ENCODE measurements at places on chromosomes 16 and 17. TPM values are rescaled to one million over a fixed set of nuclear protein-coding genes. Genes with fewer than 3 reads are reported as not detected.
A peak's percentile ranks its signal among the peaks of the same experiment; 100 is the strongest.

GRCh38 chr17:72693151-72693878 is 399.2 kb downstream of the SLC39A11 start:
- H3K4me3 ChIP-seq, result no peak overlapping the region
- H3K4me1 ChIP-seq, result peaks cover 36% of the 10 kb centered on the region
- H3K36me3 ChIP-seq, result no peaks in the 10 kb centered on the region
- H3K27ac ChIP-seq, result peak overlapping the region; percentile 93
- no peaks in the 10 kb centered on the region for H3K27me3 ChIP-seq

- DNase-seq, result no peak
- H3K36me3 ChIP-seq, result no peaks in the 10 kb centered on the region
- no peaks in the 10 kb centered on the region for H3K4me1 ChIP-seq
- H3K4me3 ChIP-seq, result no peak overlapping the region
Observed at GRCh38 chr16:87288753-87289362, 28.3 kb downstream of the C16orf95 start.

- no peak for DNase-seq
- H3K4me3 ChIP-seq, result no peak overlapping the region
- H3K27ac ChIP-seq, result no peak overlapping the region
Observed at GRCh38 chr16:8398548-8398947, 191.8 kb downstream of the TMEM114 start.

The KRTAP4-6 gene
- total RNA-seq, result not detected

- no peak overlapping the region for H3K27ac ChIP-seq
- H3K36me3 ChIP-seq, result no peaks in the 10 kb centered on the region
- no peak for DNase-seq
- no peaks in the 10 kb centered on the region for H3K27me3 ChIP-seq
- H3K4me3 ChIP-seq, result no peak overlapping the region
- H3K4me1 ChIP-seq, result no peaks in the 10 kb centered on the region
Observed at GRCh38 chr16:74511961-74512360, 90.7 kb upstream of the CLEC18B start.

The DHRS7B gene
- total RNA-seq, result 29.5 TPM

The MYOCD gene
- total RNA-seq, result not detected

DNA sequence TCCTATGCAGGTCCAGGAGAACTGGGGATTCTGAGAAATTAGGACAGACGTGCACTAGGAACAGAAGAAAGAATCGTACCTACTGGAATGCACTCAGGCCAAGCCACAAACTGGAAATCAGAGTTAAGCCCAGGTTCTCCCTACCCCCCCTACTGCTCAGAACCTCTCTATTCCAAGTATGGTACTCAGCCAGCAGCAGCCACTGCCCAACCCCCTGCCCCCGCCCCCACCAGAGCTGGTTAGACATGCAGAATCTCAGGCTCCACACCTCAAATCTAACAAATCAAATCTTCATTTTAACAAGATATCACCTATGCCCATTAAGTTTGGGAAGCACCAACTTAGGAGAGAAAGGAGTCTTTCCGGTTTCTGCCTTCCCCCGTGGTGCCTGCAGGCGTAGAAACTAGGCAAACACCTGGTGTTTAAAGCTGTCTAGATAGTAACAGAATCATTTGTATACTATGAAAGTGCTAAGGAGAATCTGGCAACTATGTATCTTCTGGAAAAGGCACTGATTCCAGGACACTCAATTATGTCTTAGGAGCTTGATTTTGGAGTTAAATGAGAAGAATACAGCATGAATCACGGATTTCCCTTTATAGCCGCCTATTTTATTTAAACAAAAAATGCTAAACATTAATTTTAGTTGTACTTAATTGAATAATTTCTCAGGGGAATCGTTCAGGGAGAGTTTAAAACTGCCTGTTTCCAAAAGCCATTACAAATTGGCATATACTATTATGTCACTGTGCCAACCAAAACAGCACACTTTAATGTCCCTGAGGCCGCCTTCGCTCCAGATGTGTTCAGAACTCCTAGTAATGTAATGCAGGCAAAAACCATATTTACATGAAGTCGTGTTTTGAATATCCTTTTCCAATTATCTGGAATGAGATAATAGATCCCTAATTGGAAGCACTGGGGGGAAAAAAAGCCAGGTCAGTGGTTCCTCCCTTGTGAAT is 166.5 kb downstream of the STX8 start:
- no peaks in the 10 kb centered on the region for H3K36me3 ChIP-seq
- no peak overlapping the region for H3K4me3 ChIP-seq
- H3K27me3 ChIP-seq, result no peaks in the 10 kb centered on the region
- DNase-seq, result peak; percentile 20

DNA sequence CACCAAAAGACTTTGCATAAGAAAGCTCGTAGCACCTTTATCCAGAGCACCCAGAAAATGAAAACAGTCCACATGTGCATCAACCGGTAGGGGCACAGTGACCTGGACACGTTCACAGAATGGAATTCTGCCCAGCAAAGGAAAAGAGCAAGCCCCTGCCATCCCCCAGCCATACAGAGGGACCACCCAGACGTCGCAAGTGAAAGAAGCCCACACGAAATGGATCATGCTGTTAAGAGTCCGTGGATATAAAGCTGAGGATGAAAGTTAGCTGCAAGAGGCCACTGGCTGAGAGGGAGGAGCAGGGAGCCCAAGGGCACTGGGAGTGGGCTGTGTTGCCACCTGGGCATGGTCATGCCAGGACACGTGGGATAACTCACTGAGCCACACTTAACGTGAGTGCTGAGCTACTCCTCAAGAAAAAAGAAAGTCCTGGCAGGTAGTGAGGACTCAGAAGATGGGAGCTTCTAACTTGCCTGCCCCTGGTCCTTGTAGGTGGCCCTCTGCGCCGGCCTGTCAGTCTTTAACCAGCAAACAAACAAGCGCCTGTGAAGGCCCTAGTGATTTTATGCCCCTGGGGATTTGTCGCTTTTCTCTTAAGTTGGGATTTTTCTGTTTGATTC is 190.7 kb downstream of the C16orf95 start:
- peaks cover 18% of the 10 kb centered on the region for H3K4me1 ChIP-seq
- H3K27ac ChIP-seq, result no peak overlapping the region
- no peaks in the 10 kb centered on the region for H3K36me3 ChIP-seq
- DNase-seq, result no peak

The BIRC5 gene
- 304 TPM for total RNA-seq

DNA sequence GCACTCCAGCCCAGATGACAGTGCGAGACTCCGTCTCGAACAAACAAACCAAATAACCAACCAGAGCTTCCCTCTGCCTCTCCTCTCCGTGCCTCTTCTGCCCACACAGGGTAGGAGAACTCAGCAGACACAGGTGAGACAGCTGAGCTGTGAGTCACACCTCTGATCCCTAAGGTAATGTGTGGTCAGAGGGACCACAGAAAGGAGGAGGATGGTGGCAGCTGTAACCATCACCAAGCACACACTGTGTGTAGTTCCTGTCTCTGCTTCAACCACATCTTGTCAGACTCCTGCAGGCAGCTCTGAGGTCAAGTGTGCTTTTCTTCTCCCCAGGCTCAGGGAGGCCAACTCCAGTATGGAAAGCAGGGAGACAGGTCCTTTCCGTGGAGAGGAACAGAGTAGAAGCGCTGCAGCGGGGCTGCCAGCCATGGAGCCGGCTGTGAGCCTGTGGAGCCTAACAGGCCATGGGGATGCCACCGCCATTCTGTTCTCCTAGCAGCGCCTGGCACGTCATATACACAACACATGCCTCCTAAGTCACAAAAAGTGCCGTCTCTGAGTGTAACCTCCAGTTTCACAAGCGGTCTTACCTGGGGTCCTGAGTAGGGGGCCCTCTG is 7.1 kb downstream of the NUDT16L1 start:
- no peaks in the 10 kb centered on the region for H3K4me1 ChIP-seq
- H3K27ac ChIP-seq, result no peak overlapping the region
- no peak overlapping the region for H3K4me3 ChIP-seq
- no peaks in the 10 kb centered on the region for H3K27me3 ChIP-seq
- H3K36me3 ChIP-seq, result no peaks in the 10 kb centered on the region
